ENCODE measurements at places on chromosomes 5 and 9.

GRCh38 chr5:68489556-68489955, 274.0 kb downstream of the PIK3R1 start:
- DNase-seq = no peak

GRCh38 chr9:129166623-129167557, 11.2 kb downstream of the IER5L start:
- peak; percentile 93 for DNase-seq

GRCh38 chr5:103745353-103746065, 182.9 kb upstream of the NUDT12 start:
- DNase-seq = no peak

- DNase-seq = no peak
Measured at GRCh38 chr9:2771087-2771486, 53.8 kb downstream of the KCNV2 start.

GRCh38 chr9:31259824-31260223, 1124.6 kb upstream of the ACO1 start:
- no peak for DNase-seq

GRCh38 chr5:41264019-41264418, 50.7 kb upstream of the C6 start:
- DNase-seq = no peak

GRCh38 chr5:134738963-134739661, 764 bp downstream of the CAMLG start:
- peak; percentile 11 for DNase-seq

DNA sequence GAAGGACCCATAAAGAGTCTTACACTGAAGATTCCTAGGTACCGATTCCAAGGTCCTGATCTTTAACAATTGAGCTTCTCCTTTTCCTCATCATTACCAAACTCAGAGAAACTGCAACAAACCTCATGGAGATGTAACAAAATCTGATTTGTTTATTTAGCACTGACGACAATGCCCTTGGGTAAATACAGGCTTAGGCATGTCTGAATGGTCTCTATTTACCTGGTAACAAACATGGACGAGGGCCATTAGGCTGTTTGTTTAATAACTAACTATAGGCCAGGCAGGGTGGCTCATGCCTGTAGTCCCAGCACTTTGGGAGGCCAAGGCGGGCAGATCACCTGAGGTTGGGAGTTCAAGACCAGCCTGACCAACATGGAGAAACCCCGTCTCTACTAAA, 333.3 kb downstream of the AGTPBP1 start:
- no peak for DNase-seq

- no peak for DNase-seq
Measured at GRCh38 chr5:167877114-167877722, 414.2 kb upstream of the WWC1 start.

GRCh38 chr5:1542781-1543180, 19.0 kb upstream of the LPCAT1 start:
- no peak for DNase-seq

GRCh38 chr5:64763948-64764503, 4.5 kb downstream of the SREK1IP1 start:
- no peak for DNase-seq

DNA sequence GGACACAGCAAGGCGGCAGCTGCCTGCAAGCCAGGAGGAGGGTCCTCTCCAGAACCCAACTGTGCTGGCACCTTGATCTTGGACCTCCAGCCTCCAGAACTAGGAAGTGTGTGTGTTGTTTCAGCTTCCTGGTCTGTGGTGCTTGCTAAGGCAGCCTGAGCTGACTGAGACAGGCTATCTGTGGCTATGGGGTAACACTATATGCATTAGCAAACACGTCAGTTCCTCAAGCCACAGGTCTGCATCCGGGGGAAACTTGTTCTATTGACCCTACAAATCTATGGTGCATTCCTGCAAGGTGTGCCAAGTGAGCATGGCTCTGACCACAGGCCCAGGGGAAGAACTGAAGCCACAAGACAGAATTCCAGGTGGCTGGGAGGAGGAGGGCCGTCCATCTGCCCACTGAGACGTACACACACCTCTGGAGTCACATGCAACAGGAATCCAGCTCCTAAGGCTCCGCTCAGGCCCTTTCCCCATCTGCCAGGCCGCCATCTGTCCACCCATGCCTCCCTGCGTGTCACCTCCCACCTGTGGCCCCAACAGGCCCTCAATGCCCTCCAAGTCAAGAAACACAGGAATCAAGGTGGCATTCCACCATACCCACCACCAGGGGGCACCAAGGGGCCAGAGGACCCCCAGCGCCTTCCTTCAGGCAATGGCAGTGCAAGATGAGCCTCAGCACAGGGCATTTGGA, 174.9 kb downstream of the ROR2 start:
- DNase-seq = peak; percentile 77

- DNase-seq = no peak
Measured at GRCh38 chr5:90484540-90484939, 9.9 kb downstream of the POLR3G start.

DNA sequence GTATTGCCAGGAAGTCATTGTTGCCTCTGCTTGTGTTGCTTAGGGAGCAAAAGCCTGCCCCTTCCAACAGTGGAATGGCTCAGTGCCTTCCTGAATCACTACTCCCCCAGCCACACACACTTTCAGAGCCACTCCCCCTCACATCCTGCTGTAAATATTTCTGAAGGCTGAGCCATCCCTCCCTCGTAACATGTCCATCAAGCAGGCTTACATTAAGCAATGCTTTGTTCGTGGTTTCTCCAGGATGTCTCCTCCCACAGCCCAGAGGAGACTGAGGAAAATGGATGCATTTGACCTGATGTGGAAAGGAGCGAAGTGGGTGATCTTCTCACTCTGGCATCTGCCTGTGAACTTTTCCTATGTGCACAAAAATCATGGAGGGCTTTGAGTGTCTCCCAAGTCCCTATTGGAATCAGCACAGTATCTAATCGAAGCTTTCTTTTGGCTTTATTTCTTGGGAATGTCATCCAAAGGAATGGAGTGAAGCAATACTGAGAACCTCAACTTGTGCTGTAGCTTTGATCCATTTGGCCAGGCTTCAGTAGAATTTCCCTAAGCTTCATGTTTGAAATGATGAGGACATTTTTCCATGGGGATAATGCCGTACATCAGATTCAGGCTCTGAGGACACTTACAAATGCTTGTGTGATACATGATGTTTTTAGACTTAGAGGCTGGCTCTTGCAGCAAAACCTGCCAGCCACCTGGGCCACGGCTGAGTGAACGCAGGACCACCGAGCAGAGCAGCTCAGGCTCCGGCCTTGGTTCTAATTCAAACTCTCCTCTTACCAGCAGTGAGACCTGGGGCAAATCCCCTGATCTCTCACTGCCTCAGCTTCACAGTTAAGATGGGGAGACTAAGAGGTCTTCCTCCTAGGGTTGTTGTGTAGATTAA, 389.1 kb downstream of the ENC1 start:
- no peak for DNase-seq

DNA sequence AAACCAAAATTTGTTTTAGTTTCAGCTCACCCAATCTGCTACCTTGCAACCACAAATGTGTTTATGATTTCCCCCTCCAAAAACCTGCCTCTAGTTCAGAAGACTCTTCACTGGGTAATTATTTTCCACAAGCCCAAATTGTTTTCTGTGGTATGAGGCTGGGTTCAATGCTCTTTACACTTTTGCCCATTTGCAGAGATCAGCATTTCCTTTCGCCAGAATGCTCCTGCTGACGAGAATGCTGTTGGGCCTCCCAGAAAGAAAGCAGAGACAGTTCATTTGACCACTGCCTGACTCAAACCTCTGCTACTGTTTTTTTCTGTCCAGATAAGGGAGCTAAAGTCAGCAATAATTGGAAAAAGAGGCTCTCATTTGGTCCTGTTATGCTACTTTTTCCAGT, 427.3 kb downstream of the PDE4D start:
- no peak for DNase-seq

- no peak for DNase-seq
Measured at GRCh38 chr9:74443036-74443750, 53.9 kb upstream of the RORB start.

DNA sequence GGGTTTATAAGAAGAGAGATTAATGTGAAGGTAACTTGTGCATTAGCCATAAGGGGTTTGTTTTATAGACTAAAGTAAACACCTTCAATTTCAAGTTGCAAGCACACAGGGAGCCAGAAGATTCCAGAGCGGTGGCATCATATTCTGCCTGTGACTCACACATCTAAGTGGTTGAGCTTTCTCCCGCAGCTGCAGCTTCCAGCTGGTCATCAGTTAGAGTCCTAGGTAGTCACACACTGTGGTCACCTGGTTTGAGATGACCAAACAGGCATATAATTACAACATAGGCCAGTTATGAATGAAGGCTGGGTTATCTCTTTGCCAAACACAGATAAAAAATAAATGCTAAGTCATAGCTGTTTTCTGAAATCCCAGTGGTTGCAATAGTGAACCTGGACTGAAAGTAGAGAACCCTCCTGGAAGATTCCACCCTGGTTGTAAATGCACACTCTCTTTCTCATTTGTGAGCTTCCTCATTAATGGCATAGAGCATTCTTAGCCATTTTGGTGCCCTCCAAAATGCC, 171.3 kb downstream of the GDNF start:
- DNase-seq = peak; percentile 79

DNA sequence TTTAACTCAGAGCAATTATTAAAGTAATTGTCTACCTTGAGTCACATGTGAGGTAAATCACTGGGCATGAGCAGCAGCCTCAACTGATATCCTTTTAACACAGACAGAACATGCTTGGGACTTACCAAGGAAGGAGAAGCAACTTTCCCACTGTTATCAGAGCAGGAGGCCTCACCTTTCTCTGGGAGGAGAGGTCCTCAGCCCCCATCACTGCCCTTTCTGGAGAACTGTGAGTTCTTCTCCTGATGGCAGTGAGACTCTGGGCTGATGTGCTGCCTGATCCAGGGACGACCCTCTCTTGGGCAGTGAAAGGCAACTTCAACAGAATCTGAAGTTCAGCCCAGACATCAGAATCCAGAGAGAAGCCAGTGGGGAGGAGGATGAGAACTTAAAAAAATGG, 343.4 kb upstream of the IRX1 start:
- no peak for DNase-seq

DNA sequence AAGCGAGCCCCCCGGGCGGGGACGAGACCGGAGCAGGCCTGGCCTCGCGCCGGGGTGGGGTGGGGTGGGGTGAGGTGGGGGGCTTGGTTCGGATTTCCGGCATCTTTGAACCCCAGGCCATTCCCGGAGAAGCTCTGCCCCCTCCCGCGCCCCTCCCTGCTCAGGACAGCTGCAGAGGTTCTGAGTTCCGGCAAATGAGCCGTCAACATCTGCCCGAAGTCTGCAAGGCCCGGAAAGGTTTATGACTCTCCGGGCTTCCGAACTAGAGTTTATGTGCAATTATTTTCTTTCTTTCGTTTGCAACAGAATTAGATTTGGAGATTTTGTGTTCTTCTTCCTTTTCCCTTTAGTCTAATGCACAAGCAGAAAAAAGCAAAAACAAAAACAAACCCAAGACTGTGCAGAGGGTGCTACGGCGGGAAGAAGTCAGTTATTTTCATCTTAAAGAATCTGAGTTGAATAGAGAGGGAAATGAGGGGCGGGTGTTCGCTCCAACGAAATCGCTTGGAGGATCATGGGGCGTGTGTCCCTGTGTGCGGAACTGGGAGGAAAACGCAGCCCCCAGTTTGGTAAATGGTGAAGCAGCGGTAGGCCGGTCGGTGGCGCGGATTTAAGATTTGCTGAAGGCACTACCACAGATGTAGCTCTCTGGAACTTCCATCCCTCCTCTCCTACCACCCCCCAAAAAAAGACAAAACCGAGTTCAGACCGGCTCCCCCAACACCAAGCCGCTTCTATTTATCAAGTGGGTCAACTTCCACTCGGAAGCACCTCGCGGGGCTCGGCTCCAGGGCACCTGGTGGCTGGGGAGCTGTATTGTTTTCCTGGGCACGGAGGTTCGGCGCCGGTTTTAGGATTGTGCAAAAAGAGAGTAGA, 4.8 kb downstream of the LHX2 start:
- no peak for DNase-seq

DNA sequence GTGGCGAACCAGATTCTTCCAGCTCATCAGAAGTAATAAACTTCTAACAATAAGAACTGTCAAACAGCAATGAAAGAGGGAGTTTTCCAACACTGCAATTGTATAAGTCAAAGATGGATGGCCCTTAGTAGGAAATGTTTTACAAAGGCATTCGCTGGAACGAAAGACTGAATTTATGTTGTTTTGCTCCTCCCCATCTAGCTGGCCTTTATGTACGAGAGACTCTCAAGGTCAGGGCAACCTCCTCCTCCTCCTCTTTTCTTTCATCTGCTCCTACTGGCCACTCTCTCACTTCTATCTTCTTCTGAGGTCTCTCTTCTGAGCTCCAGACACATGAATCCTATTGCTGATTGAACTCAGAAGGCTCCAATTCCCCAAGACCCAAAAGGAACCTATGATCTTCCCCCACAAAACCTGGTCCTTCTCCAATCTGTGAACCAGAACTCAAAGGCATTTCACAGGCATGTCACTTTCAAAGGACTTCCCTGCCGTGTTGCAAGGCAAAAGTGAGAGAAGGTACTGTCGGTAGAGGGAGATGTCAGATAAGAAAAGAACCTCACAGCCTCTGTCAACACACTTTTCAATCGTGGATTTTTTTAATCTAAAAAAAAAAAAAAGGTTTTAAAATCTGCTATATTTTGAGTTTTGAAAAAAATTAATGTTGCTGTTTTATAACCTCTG, 28.5 kb upstream of the PUM3 start:
- DNase-seq = no peak

DNA sequence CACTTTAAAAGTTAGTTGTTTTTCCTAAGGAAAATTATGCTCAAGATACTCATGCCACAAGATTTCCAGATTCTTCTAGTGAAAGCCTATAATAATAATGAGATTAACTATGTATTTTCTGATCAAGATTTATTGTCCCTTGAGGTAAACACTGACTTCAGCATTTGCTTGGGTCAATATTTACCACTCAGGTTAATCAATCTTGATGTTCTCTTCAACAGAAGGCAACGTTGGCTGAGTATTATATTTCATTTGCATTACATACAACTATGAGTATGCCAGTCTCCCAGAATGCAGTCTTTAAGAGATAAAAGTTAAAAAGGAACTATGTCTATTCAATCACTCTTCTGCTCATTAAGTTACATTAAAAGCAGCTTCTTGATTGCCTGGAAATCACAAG, 115.6 kb downstream of the GPR21 start:
- DNase-seq = no peak

Data from thyroid gland (tissue), 4 donors.